Daoy (cell line): ENCODE measurements at places on chromosomes 3 and 15. TPM values are rescaled to one million over a fixed set of nuclear protein-coding genes. Genes with fewer than 3 reads are reported as not detected.

The MAN2A2 gene
- total RNA-seq, result 2.1 and 8.2 TPM in 2 replicates

GRCh38 chr15:80153900-80154299, 1.1 kb downstream of the FAH start:
- no peak for DNase-seq

GRCh38 chr15:56146756-56147155, 96.9 kb downstream of the RFX7 start:
- no peak for DNase-seq

DNA sequence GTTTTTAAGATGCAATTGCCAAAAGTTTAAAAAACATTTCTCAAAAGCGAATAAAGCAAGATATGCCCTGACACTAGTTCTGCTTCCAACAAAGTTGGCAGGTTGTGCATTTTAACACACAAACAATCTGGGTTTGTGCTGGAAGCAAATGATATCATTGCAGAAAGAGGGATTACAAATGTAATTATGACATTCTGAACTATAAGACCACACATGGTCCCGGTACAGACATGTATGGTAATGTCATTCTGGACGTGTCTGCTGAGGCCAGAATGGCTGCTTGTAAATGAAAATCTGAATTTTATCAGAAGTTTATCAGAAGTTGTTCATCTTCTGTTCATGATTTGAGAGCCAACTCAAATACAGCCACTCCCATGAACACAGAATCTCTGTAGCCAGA, 10.7 kb downstream of the TMC3 start:
- no peak for DNase-seq

The CLDN1 gene
- total RNA-seq, result 5.3 and 7.3 TPM in 2 replicates

DNA sequence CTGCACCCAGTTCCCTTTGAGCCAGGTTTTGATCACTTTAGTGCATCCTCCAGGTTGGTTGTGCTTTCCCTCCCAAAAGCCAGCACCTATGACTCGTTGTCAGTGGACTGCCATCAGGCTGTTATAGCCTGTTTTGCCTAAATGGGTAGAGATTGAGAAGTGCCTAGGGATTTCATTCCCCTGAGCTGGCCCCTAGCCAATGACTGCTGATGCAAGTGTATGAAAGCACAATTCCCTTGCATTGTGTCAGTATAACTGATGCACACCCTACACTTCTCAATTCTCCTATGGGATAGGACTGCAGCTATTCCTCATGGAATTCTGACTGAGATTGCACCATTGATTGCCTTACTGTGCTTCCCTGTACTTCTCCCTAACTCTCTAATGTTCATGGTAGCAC, 102.1 kb upstream of the ARPP21 start:
- no peak for DNase-seq

DNA sequence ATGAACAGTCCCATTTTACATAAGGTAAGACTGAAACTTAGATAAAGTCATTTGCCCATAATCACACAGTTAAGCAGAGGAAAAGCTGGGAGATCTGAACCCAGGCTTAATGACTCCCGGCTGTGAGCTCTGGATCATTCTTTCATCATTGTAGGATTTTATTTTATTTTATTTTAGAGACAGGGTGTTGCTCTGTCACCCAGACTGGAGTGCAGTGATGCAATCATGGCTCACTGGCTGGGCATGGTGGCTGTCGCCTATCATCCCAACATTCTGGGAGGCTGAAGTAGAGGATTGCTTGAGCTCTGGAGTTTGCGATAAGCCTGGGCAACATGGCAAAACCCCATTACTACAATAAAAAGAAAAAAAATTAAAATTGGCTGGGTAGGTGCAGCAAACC, 31.2 kb upstream of the RAF1 start:
- DNase-seq, result no peak

- no peak for DNase-seq
Measured at GRCh38 chr15:68791431-68792283, 29.0 kb downstream of the ANP32A start.

The WDR93 gene
- total RNA-seq, result 0.06 TPM in 1 of 2 replicates, not detected in the other

- no peak for DNase-seq
Measured at GRCh38 chr3:168862466-168862865, 766.7 kb upstream of the GOLIM4 start.

GRCh38 chr3:193842029-193842798, 249.2 kb downstream of the OPA1 start:
- no peak for DNase-seq

DNA sequence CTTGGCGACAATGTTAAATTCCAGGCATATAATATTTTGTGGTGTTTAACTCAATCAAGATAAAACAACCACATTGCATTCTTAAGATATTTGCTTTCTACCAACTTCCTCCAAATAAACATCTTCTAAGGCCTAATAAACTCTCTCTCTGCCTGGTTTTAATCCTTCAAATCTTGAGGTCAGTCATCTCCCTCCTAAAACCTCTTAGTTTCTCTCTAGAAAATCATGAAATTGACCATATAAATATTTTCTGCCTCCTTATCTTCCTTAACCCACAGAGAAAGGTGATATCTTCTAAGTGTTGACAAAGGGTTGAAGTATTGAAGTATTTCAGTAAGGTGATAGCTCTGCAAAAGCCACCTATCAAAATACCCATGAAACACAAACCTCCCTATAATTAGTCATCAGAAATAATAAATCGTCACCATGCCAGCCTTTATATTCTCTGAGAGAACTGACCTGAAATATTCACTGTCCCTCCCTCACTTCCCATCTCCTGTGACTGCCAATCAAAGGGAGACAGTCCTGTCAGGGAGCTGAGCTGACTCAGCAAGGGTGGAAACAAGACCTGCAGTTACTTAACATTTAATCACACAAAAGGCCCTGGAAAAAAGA, 1261.1 kb downstream of the ROBO1 start:
- no peak for DNase-seq

The CHRNB4 gene
- total RNA-seq, result 0.06 TPM in 1 of 2 replicates, not detected in the other

The CPNE9 gene
- not detected in 2 replicates for total RNA-seq

The GOLGA8G gene
- total RNA-seq, result 0.21 TPM in 1 of 2 replicates, not detected in the other

The MST1 gene
- 0.63 and 3.2 TPM in 2 replicates for total RNA-seq

The GHSR gene
- total RNA-seq, result not detected in 2 replicates
